Activated CD4-positive, alpha-beta memory T cell treated with anti-CD3 and anti-CD28 coated beads for 36 hours (primary cell): ENCODE measurements at places on chromosomes 16 and 17.

GRCh38 chr17:75769536-75769935, 4.5 kb upstream of the GALK1 start:
- DNase-seq: no peak

- DNase-seq: no peak
Observed at GRCh38 chr16:74950511-74950910, 34.4 kb downstream of the WDR59 start.

- DNase-seq: peak; percentile 5
Observed at GRCh38 chr17:19341641-19342610, 20.6 kb downstream of the B9D1 start.

GRCh38 chr16:24689128-24689527, 40.3 kb upstream of the TNRC6A start:
- DNase-seq: peak; percentile 41

- no peak for DNase-seq
Observed at GRCh38 chr16:58018803-58019202, 6.8 kb upstream of the MMP15 start.

DNA sequence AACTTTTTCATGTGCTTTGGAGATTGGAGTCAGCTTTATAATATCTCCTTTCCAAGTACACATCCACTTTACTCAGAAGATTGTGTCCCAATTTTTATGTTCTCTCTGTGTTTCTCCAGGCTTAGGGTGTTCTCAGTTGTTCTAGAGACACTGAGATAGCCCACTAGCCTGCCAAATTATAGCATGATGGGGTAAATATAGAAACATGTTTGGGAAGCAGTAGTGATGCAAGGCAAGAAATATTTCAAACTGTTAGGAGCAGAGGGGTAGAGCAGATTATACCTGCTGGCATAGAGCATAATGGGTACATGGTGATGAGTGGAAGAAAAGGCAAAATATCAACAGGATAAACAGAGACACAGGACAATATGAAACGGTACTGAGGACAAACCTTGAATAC, 12.4 kb downstream of the SLFN11 start:
- no peak for DNase-seq

GRCh38 chr16:78235168-78235800, 135.8 kb downstream of the WWOX start:
- peak; percentile 79 for DNase-seq
